ENCODE measurements at places on chromosomes 1 and 21.

DNA sequence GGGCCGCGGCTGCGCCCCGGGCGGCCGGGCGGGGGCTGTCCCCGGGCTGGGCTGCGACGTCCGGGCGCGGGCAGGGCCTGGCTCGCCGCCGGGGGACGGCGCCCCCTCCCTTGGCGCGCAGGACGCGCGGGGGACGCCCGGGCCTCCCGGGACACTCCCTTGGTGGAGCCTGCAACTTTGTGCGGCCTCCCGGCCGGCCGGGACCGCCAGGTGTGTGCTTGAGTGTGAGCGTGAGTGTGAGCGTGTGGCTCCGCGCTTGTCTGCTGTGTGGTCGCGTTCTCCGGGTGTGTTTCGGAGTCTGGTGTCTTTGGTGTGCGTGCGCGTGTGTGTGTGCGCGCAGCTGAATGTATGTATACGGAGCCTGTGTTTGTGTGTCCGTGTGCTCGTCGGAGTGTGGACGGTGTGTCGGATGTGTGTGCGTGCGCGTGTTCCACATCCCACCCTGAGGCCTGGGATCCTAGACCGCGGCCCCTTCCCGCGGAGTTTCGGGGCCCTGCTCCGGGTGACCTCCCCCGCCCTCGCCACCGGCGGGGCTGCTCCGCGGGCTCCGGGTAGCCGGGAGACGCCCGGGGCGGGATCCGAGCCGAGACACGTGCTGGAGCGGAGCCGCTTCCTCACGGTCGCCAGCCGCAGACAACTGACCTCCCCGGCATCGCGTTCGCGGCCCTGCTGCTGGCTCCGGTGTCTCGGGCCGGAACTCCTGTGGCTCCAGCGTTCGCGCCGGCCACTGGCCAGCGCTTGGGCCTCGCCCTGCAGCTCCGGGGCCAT is 1.7 kb downstream of the PTPRU start:
- no peak for DNase-seq

DNA sequence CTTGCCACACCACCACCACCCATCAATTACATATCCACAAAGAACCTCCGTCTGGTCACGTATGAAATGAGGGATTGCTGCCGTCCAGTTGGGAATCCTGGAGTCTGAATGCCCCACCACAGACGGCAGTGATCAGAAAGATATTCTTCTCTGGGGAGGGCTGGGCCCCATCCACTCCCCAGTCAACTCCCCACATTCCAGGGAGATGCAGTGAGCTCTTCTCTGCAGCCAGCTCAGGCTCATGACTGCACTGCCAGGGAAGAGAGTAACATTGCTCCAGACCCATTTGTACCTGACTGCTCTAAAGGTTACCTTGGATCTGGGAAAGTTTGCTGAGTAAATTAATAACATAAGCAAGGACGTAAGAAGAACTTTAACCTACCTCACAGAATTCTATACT is 18.3 kb downstream of the DEGS1 start:
- no peak for DNase-seq

GRCh38 chr21:46111857-46112724 is 14.2 kb downstream of the COL6A2 start:
- DNase-seq = no peak

- no peak for DNase-seq
Measured at GRCh38 chr1:51731998-51732397, 115.1 kb downstream of the OSBPL9 start.

DNA sequence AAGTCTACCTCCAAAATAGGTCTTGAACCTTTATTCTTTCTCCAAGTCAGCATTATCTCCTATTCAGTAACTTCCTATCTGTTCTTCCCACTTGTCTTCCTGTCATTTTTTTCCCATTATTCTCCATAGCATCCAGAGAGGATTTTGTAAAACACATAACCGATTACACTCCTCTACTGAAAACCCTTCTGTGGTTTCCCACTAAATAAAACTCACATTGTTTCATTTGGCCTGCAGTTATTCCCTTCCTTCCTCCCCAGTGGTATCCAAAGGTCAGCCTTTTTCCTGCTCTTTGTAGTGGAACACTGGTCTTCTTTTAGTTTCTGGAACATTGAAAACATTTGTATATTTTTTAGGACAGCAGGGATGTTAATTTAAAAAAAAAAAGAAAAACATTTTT is 266.0 kb downstream of the GPR52 start:
- no peak for DNase-seq

DNA sequence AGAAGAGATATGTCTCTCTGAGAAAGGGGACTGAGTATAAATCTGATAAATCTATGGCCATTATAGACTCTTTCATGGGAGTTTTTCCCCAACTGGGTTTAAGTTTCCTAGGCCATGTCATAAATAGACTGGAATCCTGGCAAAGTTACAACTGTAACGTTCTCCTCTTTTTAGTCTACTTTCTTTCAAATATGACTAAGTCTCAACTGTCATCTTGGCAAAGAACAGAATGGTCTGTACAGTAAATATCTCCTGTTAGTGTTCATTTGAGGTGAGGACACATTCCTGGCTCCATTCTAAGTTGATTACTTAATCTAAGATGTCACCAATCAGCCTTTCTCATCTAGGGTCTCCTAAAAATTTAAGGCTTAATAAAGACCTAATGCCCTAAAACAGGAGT is 300.5 kb downstream of the BRINP2 start:
- DNase-seq = peak; percentile 92

DNA sequence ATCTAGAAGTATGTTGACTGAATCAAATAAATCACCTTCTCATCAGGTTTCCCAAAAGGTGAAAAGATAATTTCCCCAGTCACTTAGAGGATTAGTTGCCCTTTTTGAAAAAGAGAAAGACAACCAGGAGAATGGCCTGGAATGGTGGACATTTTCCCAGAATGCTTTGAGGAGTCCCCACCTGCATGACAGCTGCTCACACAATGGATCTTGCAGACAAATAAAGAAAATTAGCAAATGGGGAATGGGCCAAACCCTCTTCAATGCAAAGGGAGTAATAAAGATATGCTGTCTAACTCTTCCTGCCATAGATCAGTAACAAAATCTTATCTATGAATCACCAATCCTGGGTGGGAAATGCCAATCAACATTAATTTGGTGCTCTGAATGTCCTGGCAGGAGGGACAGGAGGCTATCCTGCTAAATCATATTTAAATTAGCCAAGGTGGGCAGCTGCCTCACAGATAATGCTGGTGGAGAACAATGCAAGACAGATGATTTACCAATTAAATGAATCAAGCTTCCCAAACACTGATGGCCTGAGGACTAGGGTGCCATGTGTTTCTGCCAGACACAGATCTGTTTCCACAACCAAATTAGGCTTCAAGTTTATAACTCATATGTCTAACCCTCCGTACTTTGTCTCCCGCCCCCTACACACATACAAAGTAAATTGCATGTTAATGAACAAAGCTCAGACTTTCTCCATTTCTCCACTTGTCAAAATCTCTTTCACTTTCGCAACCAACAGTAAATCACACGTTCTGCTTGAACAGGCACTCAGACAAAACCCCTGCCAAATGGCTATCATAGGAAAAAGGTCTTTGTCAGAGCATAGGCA is 488.0 kb upstream of the PLXNA2 start:
- DNase-seq = no peak

DNA sequence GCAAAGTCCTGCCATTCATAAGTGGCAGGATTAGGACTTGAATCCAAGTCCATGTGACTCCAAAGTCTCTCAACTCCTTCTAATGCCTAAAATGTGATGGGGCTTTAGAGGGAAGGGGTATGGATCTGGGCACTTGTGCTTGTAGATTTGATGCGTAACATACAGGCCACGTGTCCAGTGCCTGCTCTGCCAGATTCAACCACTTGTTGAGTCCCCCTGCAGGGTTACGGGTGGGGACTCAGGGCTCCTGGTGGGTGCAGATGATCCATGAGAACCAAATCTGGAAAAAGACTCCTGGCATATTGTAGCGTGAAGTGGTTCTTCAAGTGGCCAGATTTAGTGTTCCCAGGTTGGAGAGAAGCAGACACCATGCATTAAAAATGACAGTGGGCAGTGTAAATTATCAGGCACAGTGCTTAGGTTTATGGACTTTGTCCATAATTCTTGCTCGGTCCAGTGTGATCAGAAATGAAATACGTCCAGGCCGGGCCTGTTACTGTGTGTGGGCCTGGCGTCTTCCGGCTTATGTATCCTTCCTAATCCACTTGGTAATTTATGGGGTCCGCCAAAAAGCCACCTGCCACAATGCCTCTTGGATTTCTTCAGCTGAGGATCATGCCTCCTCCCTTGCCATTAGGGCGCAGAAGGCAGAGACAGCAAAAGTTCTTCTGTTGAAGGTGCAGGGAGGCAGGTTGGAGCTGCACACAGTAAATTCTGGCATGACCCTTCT is 51.2 kb upstream of the LRP8 start:
- no peak for DNase-seq

GRCh38 chr1:207789792-207790787 is 38.2 kb downstream of the CD46 start:
- no peak for DNase-seq

DNA sequence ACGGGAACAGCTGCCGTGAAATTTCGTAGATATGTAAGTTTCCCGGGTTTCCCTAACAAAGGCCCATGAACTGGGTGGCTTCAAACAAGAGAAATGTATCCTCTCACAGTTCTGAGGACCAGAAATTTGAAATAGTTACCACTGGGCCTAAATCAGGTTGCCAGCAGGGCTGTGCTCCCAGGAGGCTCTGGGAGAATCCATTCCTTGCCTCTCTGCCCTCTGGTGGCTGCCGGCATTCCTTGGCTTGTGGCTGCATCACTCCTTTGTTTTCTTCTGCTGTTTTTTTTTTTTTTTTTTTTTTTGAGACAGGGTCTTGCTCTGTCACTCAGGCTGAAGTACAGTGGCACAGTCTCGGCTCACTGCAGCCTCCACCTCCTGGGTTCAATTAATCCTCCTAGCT is 23.7 kb downstream of the UMODL1 start:
- DNase-seq = peak; percentile 25

DNA sequence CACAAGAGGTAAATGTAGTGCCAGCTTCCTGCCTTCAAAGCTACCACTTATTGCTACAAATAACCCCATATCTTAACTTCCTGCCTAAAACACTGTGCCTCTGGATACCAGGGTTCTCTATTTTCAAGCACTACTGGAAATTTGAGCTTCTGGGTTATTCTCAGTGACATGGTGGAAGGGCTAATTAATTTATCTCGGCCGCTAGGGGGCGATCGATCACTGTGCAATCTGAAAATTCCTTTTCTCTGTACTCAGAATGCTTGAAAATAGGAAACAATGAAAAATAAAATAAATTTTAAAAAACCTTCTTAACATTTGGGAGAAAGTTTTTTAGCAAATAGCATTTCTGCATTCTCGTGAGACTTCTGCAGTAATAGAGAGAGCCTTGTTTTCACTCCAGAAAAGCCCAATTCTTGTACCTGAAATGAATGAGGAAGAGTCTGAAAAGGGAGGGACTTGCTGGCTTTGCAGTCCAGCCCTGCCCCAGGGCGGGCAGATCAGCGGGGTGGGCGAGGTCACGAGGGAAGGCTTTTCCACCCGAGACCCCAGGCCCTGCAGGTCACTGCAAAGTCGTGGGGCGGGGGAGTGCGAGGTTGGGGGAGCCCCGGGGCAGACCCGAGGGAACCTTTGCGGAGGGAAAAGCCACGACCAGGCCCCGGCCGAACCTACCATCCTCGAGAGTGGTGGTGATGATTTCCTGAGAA is 276.7 kb downstream of the PCP4 start:
- peak; percentile 35 for DNase-seq

GRCh38 chr1:10897981-10898728 is 101.7 kb upstream of the CASZ1 start:
- peak; percentile 68 for DNase-seq

DNA sequence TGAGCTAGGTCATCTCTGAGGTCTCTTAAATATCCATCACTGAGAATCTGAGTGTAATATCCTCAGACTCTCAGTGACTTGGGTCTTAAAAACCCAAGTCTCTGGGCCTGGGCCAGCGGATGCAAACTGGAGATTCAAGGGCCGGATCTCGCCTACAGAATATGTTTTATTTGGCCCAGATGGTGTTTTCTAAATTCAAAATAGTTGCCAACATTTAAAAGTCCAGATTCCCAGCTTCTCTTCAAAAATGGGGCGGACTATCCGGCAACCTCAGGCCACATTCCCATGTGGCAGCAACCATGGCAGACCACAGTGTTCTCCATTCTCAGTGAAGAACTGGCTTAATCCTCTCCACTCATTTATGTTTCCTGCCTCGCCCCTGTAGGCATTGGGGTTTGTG is 12.7 kb upstream of the HEYL start:
- DNase-seq = peak; percentile 25

GRCh38 chr1:222828939-222829338 is 14.1 kb downstream of the DISP1 start:
- peak; percentile 13 for DNase-seq

DNA sequence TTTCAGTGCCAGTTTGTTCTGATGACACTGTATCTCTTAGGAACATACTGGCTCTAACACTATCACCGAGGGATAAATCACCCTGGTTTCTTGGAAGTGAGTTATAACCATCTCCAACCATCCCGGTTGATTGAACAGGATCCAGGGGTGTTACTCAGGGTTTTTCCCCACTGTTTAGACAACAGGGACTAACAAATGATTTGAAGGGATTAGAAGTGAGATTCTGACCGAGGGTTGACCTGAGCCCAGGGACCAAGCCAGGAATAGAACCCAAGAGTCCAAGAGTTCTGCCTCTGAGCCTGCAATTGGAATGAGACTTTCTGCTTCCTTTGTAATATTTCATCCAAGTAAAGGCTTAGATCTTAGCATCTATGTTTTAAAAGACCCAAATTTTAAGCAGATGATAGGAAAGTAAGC is 154.0 kb downstream of the DHRS3 start:
- no peak for DNase-seq

- no peak for DNase-seq
Measured at GRCh38 chr1:99634971-99635624, 10.8 kb upstream of the PALMD start.

DNA sequence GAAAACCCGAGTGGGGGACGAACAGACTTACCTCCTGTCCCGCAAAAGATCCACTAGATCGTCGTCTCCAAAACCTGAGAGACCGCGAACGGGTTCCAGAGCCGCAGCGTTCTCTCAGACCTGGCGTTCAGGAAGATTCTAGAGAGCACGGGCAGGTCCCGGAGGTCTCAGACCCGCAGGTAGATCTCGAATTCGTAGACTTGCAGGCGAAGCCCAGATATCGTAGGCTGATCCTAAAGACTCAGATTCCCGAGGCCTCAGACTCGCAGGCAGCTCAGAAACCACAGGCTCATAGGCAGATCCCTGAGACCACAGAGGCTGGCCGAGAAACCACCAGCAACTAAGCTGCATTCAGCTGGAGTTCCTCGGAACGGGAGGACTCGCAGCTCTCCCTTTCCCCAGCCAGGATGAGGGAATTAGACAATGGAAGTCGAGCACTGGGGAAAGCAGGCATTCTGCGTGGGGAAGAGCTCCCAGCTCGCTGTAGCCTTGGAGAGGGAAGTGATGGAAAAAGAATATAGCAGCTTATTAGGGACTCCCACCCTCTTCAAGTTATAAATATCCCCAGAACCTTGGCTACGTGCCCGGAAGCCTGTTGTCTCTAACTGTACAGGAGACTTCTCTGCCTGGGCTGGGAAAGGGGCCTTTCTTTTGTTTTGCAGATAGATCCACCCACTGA is at the start of gene ZNF436:
Gene ZNF436 (minus strand): TSS at position 502 of the 679 bp plus-strand sequence. CDS start 1,831 bp downstream, outside the sequence.
- DNase-seq = peak; percentile 83

GRCh38 chr1:184891440-184891839 is 82.9 kb downstream of the NIBAN1 start:
- no peak for DNase-seq

GRCh38 chr1:40898431-40898901 is 36.3 kb upstream of the CITED4 start:
- DNase-seq = peak; percentile 35

Measured in fibroblast of mammary gland (primary cell).